EH (cell line): ENCODE measurements at places on chromosomes 16 and 17.

GRCh38 chr16:51382211-51382610 lies 231.1 kb upstream of the SALL1 start:
- DNase-seq, result no peak

GRCh38 chr16:3823427-3823826 lies 57.1 kb downstream of the CREBBP start:
- DNase-seq, result no peak

- DNase-seq, result no peak
Measured at GRCh38 chr17:57578608-57579225, 166.4 kb downstream of the CCDC182 start.

- DNase-seq, result no peak
Measured at GRCh38 chr16:25222959-25223358, 6.2 kb downstream of the AQP8 start.

DNA sequence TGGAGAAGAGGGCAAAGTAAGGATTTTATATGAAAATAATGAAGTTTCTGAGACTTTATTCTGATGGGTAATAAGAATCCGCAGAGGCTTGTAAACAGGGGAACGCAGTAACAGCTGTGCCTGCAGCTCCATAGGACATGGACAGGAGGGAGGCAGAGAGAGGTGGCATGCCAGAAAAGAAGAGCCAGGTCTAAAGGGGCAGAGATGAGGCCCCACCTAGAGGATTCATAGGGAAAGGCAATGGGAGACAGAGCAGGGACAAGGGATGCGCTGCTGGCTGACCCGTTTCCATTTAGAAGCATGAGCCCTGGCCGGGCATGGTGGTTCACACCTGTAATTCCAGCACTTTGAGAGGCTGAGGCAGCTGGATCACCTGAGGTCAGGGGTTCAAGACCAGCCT lies 340.3 kb upstream of the CDH5 start:
- DNase-seq, result peak; percentile 37

GRCh38 chr17:50920891-50921586 lies 54.9 kb upstream of the TOB1 start:
- DNase-seq, result no peak

GRCh38 chr16:67459066-67459860 lies 21.7 kb downstream of the ATP6V0D1 start:
- DNase-seq, result peak; percentile 55

DNA sequence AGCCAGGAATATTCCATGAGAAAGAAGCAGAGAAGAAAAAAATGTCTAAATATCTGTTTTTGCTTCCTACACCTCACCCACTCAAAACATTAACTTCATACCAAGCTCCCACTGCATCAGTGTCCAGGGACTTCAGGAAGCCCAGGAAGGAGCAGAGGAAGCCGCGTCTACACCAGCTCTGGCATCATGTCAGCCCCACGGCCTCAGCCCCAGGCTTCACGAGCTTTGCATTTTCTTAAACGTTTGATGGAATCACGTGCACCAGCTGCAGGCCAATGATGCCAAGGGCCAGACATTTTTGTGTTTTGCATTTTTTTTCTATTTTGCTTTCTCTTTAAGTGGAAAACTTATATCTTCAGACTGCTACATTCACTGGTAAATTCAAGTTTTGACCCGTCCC lies 48.6 kb downstream of the CDRT4 start:
- peak; percentile 44 for DNase-seq

DNA sequence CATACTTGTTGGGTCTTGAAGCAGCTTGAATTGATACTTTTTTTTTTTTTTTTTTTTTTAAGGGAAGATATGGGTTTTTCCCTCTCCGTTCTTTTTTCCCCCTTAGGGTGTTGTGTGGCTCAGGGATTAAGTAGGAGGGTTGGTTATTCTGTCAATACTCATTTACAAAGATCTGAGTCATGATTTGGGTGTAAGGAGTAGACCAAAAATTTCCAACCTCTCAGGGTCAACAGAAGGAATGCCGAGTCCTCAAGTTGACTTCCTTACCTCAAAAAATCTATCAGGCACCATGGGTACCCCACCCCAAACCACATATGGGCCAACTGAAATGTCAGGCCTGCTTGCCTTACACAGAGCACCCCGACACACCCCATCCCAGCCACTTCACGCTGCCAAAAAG lies 230.5 kb downstream of the CCDC182 start:
- DNase-seq, result no peak

- no peak for DNase-seq
Measured at GRCh38 chr17:79511471-79511870, 99.4 kb downstream of the RBFOX3 start.

DNA sequence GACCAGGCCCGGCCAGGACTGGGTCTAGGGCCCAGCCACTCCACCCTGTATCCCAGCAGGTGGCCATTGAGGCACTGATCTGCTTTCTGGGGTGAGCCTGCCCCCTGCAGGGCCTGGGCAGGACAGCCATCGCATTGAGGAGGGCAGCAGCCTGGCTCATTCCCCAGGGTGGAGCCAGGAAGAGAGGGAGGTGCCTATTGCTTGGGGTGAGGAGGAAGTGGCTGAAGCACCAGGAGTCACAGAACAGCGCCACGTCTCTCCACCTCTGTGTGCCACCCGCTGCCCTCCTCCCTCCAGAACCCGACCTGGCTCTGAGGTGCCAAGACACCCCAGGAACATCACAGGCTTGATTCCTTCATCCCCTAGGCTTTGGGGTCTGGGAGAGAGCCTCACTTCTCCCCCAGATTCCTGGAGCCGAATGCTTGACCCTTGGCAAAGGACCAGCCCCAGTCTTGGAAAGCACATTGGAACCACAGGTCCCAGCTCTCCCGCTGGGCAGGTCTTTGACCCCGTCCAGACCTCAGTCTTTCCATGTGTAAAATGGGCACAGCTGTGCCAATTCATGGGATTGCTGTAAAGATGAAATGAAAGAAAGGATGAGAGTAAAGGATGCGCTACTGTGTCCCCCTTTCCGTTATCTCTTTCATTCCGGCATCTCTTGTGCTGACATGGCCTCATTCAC lies 7.2 kb upstream of the KRT36 start:
- peak; percentile 94 for DNase-seq

- no peak for DNase-seq
Measured at GRCh38 chr16:324201-324450, 28.4 kb downstream of the AXIN1 start.

DNA sequence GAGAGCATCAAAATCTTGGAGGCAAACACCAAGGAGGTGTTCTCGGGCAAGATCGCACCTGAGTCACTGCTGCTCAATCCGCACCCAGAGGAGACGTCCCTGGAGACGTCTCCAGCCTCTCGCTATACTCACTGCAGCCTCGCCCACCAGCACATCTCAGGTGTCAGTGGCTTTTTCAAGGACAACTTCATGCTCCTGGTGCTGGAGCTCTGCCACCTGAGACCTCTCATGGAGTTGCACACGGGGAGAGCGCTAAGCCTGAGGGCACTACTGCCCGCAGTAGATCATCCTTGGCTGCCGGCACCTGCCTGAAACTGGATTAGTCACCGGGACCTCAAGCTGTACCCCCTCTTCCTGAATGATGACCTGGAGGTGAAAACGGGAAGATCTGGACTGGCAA lies 2.6 kb upstream of the MBTPS1 start:
- DNase-seq, result no peak

DNA sequence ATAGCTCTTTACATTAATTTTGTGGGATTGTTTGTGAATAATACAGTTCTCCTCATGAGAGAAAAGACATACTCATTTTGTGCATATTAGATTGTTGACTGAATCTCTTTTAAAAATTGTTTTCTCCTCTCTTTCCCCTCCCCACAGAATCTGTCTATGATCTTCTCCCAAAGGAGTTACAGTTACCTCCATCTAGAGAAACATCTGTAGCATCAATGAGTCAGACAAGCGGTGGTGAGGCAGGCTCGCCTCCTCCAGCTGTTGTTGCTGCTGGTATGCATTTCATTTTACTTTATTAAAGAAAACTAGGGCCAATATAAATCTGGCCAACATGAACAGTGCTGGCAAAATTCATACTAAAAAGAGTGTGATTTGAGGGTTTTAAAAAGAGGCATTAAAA lies 60.5 kb downstream of the NFAT5 start:
- peak; percentile 24 for DNase-seq
